ENCODE measurements at places on chromosomes 5 and 9.

GRCh38 chr9:97438666-97439065, 26.8 kb downstream of the TDRD7 start:
- DNase-seq, result no peak

DNA sequence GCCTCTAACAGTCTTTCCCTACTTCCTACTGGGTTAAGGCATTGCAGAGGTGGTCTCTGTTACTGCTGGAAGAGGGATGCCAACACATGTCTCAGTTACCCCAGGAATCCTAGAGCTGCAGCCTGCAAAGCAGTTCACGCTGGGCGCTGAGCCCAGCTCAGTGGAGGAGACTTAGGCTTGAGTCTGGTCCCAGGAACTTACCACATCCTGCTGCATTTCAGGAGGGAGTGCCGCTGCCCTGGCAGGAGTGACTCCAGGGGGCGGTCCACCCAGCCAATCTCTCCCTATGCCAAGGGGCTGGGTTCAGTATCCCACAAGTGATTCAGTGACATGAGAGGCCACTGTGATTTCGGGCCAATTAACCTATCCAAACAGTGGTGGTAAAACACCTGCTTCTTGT, 7.6 kb downstream of the TTC16 start:
- DNase-seq, result no peak

GRCh38 chr9:108776920-108777639, 78.7 kb downstream of the ACTL7B start:
- DNase-seq, result peak; percentile 79

DNA sequence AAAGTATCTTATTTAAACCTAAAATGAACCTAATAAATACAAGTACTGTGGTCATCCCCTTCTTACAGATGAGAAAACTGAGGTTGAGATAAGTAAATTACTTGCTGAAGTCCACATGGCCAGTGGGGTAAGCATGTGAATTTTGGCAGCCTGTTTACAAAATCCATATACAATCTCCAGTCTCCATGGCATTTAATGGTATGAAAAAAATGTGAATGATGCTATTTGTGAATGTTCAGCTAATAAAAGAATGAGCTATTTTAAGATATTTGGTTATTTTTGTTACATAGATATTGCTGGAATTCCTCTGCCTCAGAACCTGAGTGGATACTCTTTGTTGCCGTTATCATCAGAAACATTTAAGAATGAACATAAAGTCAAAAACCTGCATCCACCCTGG, 19.3 kb upstream of the GPR150 start:
- no peak for DNase-seq

DNA sequence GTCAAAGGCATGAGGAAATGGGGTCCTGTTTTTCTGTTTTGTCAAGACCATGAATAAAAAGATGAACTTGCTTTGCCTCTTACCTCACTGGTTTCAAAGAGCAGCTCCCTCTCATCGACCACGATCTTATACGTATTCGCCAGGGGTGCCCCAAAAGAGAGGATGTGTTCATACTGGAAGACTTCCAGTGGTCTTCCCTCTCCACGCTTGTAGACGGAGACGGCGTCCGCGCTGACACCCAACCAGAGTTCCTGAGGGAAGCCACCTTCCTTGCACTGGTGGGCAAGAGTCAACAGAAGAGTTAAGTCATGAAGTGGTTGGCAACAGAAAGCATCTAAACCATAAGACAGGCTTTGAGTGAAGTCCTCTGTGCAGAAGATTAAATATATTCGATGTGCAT, 51.4 kb upstream of the RETREG1 start:
- no peak for DNase-seq

DNA sequence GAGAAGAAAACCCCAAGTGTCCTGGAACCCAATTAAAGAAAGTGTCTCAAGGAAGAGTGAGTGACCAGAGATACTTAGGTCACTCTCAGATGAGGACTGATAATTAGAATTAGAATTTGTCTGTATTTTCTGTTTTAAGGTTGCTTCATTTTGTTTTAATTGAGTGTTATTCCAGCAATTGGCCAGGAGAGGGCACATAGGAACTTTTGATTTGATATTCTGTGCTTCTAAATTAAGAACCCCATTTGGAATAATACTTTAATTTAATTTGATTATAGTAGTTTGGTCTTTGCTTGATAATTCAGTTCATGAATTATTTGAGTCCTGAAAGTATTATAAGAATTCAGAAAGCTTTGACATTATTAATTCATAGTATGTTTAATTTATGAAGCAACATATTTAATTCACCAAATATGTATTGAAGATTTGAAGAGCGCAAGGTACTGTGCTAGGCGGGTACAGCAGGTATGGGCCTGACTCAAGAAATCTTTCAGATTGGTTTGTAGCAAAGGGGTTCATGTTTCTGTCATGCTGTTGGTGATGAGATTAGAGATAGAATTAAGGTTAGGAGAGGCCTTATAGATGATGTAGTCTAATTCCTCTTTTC, 4.9 kb downstream of the MRPL22 start:
- peak; percentile 50 for DNase-seq

DNA sequence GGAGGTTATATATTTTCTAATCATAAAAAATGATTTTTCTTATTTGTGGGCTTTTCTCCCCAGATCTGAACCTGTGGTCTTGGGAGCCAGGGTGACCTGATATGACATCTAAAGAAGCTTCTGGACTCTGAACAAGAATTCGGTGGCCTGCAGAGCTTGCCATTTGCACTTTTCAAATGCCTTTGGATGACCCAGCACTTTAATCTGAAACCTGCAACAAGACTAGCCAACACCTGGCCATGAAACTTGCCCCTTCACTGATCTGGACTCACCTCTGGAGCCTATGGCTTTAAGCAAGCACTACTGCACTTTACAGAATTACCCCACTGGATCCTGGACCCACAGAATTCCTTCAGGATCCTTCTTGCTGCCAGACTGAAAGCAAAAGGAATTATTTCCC, 59.0 kb upstream of the RIC1 start:
- DNase-seq, result no peak

- no peak for DNase-seq
Measured at GRCh38 chr9:136403538-136403914, 3.6 kb upstream of the SNAPC4 start.

- DNase-seq, result peak; percentile 82
Measured at GRCh38 chr5:180605554-180606214, 14.4 kb upstream of the SCGB3A1 start.

- DNase-seq, result no peak
Measured at GRCh38 chr9:106797299-106797698, 65.7 kb upstream of the ZNF462 start.

- DNase-seq, result peak; percentile 40
Measured at GRCh38 chr5:21818370-21818720, 1034.8 kb downstream of the CDH12 start.

DNA sequence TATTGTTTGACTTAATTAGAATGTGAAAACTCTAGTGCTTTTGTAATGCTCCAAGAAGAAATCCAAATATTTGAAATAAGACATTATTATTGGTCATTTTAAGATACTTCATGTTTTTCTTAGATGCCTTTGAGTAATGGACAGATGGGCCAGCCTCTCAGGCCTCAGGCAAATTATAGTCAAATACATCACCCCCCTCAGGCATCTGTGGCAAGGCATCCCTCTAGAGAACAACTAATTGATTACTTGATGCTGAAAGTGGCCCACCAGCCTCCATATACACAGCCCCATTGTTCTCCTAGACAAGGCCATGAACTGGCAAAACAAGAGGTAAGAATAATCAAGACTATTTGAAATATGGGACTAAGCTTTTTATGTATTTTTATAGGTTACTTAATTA, 69.2 kb upstream of the SREK1 start:
- DNase-seq, result no peak

- no peak for DNase-seq
Measured at GRCh38 chr5:36395260-36395659, 93.6 kb upstream of the RANBP3L start.

GRCh38 chr5:154830219-154830595, 20.2 kb downstream of the FAXDC2 start:
- no peak for DNase-seq

DNA sequence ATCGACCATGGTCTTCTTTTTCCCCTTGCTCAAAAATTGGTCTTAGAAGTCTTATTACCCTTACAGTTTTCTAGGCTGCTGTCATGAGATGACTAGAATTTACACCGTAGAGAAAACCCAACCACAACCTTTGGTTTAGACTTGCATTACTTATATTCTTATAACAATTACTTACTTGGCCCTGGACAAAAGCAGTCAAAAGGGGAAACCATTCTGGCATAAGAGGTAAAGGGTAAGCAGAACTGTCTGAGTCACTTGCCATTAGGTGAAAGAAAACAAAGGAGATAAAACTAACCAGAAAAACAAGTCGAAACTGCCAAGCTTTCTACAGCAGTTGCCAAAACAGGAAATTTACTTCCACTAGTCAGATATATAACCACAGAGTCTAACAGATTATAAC, 17.9 kb downstream of the TMEM245 start:
- peak; percentile 83 for DNase-seq

GRCh38 chr9:111068383-111068730, 30.1 kb upstream of the LPAR1 start:
- DNase-seq, result no peak

DNA sequence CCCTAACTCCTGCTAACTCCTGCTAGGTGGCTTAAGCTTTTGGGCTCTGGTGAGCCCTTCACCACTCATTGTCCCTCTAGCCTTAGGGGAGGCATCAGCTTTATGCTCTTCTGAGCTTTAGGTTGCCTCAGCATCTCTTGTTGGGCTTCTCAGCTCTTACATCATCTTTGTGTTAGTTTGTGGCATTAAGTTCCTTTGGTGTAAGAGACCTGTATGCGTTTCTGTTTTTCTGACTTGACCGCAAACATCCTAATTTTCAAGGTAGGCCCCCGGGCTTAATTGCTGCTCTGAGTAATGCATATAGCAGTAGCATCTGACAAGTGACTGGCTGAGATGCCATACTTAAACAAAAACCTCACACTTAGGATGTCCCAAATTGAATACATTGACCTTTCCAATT, 287.8 kb upstream of the TUT7 start:
- DNase-seq, result no peak

DNA sequence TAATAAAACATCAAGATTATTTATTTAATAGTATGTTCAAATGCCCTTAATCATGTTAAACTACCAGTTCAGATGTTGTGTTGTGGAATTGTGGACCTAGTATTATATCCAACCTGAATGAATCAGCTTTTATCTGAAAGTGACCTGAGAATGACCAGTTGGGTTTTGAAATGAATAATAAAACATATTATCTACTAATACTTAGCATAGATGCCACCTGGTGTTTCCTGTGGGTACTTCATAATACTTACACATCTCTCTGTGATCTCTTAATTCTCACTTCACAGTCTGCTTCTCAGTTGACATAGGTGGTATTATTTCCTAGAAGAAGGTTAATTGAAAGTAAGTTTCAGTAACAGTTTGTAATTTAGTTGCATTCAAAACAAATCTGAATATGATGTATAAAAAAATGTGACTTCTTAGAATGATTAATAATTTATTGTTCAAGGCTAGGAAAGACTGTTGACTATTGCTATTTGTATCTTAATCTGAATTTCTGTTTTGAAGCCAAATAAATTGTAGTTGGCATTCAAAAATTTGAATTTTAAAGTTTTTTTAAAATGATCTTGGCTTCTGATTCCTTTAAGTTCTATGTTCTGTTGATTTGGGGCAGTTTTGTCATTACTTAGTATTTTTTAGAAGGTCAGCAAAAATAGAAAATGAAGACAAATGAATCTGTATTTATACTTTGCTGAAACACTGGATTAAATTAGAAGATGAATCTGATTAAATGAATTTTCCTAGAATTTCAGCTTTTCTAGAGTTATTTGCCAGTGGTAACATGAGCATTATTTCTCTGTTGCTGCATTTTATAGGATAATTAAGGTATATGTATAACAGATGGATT, 48.2 kb downstream of the KIF2A start:
- peak; percentile 75 for DNase-seq
